ENCODE measurements at places on chromosomes 16 and 17.

DNA sequence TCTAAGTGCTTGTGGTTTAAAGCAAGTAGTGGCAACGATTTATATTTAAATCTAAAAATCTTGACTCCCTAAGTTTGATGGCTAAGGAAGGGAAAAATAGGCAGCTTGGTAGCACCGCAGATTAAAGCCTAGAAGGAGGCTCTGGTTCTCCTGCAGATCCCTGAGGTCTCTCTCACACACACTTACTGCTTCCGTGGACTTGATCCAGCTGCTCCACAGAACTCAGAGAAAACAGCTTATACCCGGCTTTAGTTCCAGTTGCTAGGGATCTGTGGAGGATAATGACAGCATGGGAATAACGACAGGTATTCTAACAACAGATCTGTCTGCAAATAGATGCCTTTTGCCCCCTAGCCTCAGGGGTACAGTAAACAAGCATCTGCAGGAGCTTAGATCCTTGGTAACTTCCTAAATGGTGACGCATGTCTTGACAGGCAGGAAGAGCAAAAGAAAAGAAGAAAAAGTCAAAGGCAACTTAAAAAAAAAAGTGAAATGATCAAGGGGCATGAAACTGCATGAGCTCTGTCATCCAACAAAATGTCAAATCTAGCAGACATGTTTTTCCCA lies 4.5 kb downstream of the WIPI1 start:
- DNase-seq: no peak

- no peak for DNase-seq
These were observed 17.9 kb upstream of the SPN start for GRCh38 chr16:29644973-29645693.

DNA sequence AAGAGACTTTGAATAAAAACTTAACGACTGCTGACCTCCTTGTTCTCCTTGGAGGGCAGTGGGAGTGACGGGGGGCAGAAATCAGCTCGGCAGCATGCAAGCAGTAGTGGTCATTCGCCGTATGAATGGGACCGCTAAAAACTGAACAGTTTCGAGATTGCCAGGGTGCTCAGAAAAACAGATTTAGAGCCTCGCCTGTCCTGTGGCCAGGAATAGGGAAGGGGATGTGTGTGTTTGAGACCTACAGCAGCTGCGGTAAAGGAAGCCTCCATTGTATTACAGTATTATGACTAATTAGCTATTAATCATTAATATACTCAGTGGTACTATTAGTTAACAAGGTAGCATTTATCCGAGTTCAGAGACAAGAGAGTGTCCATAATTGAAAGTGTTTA lies 670 bp upstream of the ZNF652 start:
- no peak for DNase-seq

- DNase-seq: no peak
These were observed 553.2 kb downstream of the MAF start for GRCh38 chr16:79047337-79047736.

DNA sequence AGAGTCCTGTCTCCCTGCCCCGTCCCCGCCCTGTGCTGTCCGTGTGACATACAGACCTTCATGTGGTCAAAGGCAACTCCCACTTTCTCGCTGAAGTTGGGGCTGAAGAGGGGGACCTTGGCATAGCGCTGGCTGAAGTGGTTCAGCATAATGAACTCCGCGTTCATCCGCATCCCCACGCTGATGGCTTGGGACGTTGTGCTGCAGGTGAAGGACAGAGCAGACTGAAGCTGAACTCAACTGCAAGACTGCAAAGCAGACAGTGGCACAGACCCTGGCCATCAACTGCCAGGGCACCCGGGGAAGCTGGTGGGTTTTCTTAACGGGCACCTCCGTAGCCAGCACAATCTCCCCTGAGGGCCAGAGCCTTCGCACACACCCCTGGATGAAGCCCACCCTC lies 24.2 kb downstream of the ELAC2 start:
- DNase-seq: no peak

- no peak for DNase-seq
These were observed 11.6 kb downstream of the CUEDC1 start for GRCh38 chr17:57943645-57944044.

All from left kidney (tissue), 8 donors.